NCI-H774 (cell line): ENCODE measurements at places on chromosomes 4 and X.

DNA sequence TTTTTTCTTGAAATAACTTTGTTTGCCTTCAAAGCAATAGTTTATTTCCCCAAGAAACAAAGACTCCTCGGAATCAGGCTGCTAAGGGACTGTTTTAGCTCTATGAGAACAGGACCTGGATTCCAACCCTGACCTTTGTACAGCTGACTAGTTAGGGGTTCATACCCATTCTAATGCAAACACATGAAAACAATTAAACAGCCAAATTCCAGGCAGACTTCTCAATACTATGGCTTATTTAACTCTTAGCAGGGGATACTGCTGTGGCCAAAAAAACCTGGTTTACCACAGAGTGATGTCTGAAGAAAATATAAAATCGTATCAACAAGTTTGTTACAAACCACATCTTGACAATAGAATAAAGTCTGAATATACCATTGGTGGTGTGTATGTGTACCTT lies 129.6 kb upstream of the INTU start:
- no peak for DNase-seq

DNA sequence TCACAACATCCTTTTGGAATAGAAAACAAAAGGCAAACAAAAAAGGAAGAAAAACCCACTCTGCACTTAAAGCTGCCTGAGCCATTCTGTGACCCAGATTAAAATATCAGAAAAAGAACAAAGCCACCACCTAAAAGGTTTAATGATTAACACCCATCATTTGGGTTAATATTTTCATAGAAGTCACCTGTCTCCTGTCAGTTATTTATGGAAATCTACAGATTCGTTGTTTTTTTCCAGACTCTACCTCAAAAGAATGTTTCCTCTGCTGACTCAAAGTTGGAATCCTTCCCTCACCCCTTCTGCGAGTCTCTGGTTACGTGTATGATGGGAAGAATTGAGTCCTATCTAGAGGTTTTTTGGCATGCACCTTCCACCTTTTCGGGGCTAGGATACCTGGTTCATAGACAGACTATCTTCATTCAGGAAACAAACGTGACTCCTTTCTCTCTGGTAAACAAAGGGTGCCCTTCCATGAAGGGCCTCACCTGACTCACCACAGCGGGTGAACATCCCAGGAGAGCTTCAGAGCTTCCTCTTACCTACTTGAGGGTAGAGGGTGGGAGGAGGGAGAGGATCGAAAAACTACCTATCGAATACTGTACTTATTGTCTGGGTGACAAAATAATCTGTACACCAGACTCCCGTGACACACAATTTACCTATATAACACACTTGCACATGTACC lies 19.6 kb upstream of the CA5B start:
- DNase-seq = no peak

GRCh38 chrX:22660756-22661155 lies 339.0 kb upstream of the DDX53 start:
- no peak for DNase-seq

- no peak for DNase-seq
Observed at GRCh38 chrX:126165721-126166461, at the start of gene DCAF12L2. Gene DCAF12L2, minus strand, starts transcription at chrX:126166289. Its CDS starts 365 bp downstream, at chrX:126165924.

DNA sequence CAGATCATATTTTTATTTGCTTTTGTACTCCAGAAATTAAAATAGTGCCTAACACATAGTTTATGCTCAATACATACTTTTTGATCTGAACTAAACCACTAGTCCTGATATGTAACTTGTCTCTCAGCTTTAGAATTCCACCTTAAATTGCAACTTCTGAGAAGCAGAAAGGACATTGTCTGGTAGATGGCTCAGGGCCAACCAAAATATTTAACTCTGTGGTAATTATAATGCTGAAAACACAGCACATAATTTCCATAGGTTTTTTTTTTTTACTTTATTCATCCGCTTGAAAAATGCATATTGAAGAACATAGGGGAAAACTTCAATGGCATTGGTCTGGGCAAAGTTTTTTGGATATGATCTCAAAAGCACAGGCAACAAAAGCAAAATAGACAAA lies 59.3 kb downstream of the AREG start:
- no peak for DNase-seq

DNA sequence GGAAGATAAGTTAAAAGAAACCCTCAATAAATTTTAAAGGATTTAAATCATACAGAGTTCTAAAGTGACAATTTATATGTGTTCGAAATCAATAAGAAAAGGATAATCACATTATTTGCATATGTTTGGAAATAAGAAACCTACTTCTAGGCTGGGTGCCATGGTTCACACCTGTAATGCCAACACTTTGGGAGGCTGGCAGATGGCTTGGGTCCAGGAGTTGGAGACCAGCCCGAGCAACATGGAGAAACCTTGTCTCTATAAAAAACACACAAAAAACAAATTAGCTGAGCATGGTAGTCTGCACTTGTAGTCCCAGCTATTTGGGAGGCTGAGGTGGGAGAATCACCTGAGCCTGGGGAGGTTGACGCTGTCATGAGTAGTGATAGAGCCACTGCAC lies 8.1 kb upstream of the SAP30 start:
- DNase-seq = no peak

GRCh38 chr4:108053251-108053711 lies 63.6 kb downstream of the HADH start:
- DNase-seq = no peak

DNA sequence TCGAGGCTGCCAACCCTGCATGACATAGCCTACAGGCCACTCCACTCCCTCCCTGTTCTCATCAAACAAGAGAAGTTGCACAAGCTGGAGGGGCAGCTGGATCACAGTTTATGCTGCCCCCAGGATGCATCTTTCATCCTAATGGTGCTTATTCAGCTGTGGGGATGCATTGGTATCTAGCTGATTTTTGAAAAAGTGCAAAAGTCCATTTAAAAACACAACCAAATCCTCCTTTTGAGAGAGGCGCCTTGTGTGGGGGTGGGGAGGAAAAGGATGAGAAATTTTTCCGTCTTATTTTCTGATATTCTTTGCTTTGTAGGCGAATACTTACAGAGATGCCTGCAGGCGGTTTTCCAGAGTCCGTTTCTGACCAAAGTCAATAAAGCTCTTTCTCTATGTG lies 276.4 kb upstream of the BOD1L1 start:
- no peak for DNase-seq

DNA sequence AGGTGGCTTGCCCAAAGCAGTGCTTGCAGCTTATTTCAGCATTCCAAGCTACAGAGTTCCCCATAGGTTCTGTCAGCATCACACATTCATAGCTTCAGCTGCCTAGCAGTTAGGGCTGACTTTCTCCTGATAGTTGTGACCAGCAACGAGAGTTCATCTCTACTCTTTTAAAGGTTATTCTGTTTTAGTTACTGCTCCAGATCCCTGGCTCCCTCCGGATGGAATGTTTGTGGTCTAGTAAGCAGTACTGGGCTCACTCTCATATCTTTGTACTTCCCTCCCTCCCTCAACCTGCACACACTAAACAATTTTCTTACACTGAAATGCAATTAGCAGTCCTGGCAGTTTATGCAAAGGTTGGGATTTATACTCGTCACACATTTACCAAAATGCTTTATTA lies 43.9 kb downstream of the PTTG2 start:
- DNase-seq = no peak

GRCh38 chr4:4989083-4989622 lies 30.1 kb downstream of the CYTL1 start:
- DNase-seq = no peak

GRCh38 chr4:66014146-66014765 lies 344.0 kb upstream of the EPHA5 start:
- DNase-seq = no peak

- peak; percentile 21 for DNase-seq
Observed at GRCh38 chrX:153646620-153647373, at the start of gene DUSP9. Gene DUSP9, plus strand, starts transcription at chrX:153647203. Its CDS starts 751 bp downstream, at chrX:153647954.

DNA sequence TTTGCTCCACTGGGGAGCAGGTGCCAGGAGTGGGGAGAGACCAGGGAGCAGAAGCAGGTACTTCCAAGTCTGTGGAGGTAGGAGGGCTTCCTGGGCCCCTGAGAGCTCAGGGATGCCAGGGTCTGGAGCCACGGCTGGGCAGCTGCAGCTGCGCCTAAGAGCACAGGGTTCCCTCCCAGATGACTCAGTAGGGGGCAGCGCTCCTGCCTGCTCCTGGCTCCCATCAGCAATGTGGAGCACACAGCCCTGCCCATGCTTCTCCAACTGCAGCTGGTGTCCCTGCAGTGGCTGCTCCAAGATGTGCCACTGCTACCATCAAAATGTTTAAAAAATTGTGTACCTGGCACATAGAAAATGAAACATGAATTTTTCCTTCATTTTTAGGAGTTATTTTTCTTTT lies 1028.2 kb downstream of the PCDH7 start:
- DNase-seq = no peak

DNA sequence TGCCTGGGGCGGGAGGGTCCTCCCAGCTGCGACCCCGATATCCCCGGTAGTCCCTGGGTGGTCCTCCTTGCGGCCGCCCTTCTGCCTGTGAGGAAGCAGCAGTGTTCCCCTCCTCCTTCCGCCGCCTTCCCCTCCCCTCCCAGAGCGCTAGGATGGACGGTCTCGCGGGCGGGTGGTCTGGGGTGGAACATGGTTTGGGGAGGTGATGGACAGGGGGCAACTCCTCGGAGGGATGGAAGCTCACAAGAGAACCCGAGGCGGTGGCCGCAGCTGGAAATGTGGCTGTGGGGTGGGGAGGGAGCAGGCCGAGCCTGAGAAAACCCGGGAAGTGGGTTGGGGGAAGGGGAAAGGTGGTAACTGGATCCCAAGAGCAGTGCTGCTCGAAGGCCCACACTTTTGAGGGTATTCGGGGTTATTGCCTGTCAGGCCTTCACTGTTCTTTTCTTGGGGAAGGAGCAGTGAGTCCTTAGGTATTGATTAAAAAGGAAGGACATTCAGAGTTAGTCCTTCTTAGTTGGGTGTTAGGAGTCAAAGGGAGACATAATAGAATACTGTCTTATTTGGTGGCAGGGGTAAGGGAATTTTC lies 581 bp downstream of the UBE2K start:
- no peak for DNase-seq

GRCh38 chr4:42995343-42995944 lies 102.9 kb downstream of the GRXCR1 start:
- DNase-seq = no peak

DNA sequence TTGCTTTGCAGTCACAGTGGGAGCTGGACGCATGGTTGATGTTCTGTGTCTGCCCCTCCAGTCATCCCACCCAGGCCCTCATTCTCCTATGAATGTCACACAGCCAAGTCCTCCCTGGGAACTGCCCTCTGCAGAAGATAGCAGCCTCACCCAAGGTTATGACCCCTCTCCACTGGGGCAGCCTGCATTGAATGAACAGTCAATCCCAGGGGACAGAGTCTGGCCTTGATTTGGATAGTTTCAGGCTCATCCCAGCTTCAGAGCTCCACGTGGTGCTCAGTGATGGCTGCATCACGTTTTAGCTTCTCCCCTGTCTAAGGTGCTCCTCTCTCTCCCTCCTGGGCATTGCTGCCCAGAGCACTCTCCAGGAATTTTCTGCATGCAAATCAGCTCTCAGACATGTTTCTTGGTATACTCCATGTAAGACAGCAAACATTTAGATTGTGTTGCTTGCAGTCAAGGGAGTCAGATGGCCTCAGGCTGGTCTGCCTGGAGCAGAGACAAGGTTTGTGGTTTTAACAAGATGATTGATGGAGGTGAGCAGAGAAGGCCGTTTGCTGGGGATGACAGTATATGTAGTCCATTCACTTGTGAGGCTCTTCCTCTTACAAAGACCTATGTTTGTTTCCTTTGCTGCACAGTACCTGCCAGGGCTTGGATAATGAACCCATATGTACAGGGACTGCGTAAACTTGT lies 56.1 kb upstream of the MSX1 start:
- DNase-seq = no peak

DNA sequence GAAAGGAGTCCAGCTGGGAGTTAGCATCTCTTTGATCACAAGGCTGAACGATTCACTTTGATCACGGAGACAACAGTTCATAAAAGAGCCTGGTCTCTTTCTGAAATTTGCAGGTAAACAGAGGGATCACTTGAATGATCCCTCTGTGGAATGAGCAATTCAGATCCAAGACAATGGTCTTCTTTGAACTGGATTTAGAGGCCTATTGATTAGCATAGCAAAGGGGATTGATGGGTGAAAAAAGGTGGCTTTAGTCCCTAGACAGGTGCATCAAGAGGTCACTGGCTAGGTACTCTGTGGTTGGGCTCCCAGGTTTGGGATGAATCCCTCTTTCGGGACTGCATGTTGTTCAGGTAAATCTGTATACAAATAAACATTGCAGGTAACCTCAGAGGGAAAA lies 223.8 kb upstream of the TAPT1 start:
- no peak for DNase-seq

DNA sequence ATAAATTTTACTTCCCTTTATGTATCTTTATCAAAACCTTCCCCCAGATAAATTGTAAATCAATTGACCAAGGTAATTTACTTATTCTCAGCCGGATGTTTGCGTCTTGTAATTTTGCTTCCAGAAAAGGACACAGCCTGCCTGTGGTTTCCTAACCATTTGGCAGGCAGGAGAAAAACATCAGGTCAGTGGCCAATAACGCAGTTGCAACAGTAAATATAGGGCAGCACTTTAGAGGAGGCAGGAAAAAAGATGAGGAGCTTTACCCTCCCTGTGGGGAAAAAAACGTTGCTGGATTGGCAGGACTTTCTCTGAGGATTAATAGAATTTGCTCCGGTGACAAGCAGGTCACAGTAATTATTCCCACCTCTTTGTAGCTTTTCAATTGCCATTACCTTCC lies 2618.1 kb downstream of the ARAP2 start:
- DNase-seq = no peak

DNA sequence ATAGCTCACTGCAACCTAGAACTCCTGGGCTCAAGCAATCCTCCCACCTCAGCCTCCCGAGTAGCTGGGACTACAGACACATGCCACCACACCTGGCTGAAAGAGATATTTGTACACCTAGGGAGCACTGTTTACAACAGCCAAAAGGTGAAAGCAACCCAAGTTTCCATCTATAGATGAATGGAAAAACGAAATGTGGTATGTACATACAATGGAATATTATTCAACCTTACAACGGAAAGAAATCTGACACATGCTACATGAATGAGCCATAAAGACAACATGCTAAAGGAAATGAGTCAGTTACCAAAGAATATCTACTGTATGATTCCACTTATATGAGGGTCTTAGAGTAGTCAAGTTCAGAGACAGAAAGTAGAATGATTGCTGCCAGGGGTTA lies 52.2 kb downstream of the ABCG2 start:
- no peak for DNase-seq

DNA sequence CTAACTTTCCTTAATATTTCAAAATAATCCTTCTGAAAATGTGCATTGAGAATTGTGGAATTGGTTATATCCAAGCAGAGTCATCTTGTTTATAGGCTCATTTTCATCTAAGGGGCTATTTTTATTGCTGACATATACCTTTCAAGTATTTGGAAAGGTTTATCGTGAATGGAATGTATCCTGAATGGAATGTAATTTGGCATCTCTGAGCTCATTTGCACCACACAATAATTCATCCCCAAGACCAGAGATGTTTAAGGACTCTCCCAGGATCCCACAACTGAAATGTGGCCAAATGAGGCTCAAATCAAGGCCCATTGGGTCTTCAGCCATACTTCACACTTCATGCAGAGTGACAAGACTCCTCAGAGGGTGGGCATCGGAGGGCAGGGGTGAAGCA lies 7.5 kb upstream of the SETD7 start:
- no peak for DNase-seq
